ENCODE measurements at places on chromosomes 6 and 20. TPM values are rescaled to one million over a fixed set of nuclear protein-coding genes. Genes with fewer than 3 reads are reported as not detected.

DNA sequence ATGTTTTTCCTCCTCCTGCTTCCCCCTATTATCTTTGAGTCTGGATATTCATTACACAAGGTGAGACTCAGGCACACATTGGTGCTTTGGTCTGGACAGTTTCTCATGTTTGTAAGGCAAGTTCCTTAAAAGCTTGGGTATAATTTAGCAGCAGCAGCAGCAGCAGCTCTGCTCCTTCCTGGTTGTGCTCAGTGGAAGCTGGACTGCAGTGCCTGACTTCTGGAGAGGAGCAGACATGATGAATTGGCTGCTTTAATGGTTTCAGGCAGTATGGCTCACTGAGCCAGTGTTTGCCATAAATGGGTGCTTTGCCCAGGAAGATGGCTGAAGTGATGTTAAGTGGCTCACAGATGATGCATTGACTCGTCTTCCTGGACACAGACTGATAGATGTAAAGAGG is 32.4 kb downstream of the SLC9A8 start:
- DNase-seq, result no peak

DNA sequence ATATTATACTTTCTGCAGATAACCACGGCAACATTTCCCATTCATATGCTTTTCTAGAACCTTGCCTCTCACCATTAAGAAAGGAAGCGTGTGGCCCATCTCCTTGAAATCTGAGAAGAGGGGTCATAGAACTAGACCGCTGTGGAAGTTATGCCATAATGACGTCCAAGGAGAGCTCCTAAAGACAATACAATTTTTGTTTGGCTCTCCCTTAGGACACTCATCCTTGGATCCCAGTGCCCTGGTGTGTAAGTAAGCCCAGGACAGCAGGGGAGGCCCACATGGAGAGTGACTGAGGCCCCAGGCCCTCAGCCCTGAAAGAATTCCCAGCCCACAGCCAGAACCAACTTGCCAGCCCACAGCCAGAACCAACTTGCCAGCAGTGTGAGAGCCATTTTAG is 379.6 kb downstream of the FOXA2 start:
- DNase-seq, result no peak

DNA sequence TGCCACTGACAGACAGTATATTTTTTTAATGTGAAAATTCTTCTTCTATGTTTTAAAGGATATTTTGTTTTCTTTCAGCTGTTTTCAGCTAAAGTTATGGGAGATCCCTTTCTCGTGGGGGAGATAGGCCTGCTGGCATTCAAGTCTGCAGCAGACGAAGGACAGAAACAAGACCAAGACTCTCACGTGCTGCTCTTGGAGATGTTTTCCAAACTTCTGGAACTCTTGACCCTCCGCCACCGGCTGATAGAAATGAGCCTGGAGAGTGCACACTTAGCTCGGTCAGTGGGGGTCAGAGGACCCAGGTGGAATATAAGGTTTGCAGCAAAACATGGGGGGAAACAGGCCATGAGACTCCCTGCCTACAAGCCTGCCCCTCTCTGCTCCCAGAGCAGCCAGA is 120.5 kb downstream of the CD164 start:
- no peak for DNase-seq

GRCh38 chr6:218153-219018 is 73.9 kb upstream of the DUSP22 start:
- DNase-seq, result no peak

DEFB124 gene
- total RNA-seq, result not detected

DNA sequence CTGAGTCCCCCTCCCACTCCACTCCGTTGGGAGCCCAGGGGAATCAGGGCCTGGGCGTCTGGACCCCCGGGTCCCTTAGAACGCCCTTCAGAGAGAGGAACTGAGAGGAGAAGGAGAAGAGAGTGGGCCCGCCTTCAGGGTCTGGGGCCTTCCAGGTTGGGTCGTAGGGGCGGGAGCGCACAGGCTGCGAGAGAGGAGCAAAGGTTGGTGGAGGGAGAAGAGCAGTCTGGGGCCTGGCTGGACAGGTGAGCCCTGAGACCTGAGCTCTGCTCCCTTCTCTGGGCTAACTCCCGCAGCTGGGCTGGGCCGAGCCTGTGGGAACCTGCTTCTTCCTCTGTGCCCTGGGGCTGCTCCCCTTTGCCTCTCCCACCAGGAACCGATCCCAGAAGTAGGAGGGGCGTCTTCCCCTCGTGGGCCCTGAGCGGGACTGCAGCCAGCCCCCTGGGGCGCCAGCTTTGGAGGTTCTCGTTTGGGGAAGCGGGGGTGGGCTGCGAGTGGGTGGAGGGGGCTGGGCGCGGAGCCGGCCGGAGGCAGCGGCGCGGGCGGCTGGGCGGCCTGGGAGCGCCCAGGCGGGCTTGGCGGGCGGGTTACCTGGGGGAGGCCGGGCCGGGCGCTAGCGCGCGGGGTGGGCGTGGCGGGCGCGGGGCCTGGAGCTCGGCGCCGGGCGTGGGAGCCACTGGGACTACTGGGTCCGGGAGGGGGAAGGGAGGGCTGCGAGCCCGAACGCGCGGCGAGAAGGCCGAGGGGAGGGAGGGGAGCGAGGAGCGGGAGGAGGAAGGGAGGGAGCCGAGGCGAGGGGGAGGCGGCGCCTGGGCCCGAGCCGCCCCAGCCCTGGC is at the start of gene DDR1:
Gene DDR1, plus strand, starts transcription at position 835 of the 836 bp plus-strand sequence. CDS start 4,211 bp downstream, outside the sequence.
- peak; percentile 84 for DNase-seq
